Esophagus muscularis mucosa (tissue), 4 donors: ENCODE measurements at places on chromosomes 16 and 17.

DNA sequence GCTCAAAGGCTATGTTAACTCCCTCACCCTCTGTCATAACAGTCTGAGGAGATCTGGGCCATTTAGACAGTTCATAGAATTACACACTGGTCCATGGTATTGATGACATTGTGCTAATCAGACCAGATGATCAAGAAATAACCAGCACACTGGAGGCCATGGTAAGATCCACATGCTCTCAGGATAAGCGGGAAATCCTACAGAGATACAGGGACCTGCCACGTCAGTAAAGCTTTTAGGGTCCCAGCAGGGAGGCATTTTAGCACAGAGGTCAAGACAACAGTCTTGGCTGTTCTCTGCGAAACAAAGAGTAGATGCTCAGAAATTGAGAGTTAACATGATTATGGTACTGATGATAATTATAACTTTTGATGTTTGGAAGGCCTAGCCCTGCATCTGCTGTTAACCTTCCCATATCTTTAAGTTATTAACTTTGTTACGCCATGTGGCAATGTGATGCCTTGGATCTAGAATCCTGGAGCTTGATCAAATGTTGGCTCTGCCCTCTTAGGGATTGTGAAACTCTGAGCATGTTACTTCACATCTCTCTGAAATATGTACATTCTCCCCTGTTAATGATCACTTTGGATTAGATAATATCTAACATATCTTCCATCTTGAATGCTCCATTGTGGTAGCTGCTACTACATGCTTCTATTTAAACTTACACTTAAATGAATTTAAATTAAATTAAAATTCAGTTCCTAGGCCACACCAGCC is 172.0 kb upstream of the SOX9 start:
- DNase-seq, result no peak

- no peak for DNase-seq
These were observed 634.1 kb upstream of the RBFOX1 start for GRCh38 chr16:6698548-6698947.

- DNase-seq, result no peak
These were observed 11.3 kb upstream of the SKAP1 start for GRCh38 chr17:48441231-48441711.

GRCh38 chr17:49063652-49064051 is 66.5 kb downstream of the IGF2BP1 start:
- no peak for DNase-seq

DNA sequence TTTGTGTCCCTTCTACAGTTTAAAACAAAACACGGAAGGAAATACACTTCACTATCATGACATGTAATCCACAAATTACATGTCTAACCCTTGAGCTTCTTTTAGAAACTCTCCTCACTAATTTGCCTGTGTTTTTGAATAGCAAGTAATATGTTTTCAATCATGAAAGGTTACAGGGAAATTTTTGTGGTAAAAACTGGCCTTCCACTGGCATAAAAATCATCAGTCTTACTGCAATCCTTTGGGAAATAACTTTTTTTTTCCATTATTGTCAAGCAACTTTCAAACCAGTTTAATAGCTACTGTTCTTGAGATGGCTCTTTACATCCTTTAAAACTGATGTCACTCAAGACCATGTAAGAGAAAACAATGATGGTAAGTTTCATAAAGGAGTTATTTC is 27.0 kb downstream of the MYO1D start:
- no peak for DNase-seq

GRCh38 chr17:17243163-17243562 is 6.2 kb upstream of the FLCN start:
- no peak for DNase-seq

DNA sequence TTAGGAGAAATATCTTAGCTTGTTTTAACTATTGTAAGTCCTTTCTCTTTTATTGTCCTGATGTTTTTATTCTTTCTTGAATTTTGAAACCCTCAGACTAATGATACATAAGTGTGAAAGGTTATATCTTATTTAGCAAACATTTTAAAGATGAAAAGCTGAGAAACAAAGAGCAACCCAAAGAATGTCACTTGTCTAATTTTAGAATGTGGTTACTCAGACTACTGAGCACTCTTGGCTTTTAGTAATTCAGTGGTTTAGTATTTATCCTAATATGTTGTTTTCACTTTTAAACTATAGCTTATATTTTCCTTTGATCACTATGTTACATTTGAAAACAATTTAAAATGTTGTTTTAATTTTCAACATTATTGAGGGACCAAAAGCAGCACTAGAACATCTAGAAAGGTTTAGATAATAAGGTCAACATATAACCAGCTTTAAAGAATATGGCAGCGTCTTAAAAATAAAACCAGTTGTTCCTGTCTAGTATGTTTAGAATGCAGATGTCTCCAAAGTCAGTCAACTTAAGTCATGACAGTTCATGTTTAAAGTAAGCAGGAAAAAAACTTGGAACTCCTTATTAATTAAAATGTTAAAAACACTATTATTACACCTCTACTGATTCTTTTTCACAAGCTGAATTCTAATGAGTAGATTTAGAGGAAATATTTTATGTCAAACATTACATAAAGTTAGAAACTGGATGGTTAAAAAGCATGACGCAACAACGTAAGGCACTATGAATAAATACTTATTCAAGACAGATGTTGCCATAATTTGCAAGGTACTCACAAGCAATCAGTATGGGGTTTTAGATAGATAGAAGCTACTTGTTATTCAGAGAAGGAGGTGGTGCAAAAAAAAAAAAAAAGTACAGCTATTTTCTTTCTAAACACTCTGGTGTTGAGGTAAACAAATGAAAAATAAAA is 2.4 kb downstream of the MBTD1 start:
- DNase-seq, result no peak

- no peak for DNase-seq
These were observed 300.6 kb downstream of the CEP112 start for GRCh38 chr17:65891231-65891735.

GRCh38 chr17:3527896-3528295 is 29.7 kb downstream of the TRPV3 start:
- no peak for DNase-seq

DNA sequence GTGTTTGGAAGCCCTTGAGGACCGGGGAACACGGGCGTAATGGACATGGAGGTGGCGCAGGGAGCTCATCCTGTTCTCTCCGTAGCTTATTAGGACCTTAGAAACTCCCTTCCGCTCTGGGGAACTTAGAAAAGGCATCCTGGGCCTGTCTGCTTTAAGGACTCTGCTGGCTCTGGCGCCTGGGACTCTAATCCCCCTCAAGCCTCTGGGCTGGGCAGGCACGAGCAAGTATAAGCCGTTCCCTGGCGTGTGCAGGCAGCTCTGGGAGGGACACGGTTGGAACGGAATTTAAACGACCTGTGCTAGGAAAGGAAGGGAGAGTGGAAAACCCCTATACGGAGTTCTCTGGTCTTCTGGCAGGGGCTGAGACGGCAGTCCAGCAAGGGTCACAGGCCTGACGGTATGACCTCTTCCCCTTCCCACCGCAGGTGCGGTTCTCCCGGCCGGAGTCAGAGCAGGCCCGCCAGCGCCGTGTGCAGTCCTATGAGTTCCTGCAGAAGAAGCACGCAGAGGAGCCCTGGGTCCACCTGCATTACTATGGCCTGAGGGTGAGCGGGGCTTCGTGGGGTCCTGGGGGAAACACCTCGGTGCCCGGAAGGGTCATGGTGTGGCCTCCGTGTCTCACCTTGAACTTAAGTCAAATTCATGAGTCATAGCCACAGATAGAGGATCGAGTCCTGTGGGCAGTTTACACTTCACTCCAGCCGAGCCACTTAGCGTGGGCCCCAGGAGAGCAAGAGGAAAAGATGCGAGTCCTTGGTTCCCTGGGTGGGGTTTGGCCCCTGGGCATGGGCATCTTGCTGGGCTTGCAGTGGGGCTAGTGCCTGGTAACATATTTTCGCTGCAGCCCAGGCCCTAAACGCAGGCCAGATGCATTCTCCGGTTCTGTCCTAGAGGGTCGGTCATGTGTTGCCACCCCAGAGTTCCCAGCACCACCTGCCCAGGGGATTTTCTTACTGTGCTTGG is 17.7 kb downstream of the POLR3E start:
- DNase-seq, result no peak

DNA sequence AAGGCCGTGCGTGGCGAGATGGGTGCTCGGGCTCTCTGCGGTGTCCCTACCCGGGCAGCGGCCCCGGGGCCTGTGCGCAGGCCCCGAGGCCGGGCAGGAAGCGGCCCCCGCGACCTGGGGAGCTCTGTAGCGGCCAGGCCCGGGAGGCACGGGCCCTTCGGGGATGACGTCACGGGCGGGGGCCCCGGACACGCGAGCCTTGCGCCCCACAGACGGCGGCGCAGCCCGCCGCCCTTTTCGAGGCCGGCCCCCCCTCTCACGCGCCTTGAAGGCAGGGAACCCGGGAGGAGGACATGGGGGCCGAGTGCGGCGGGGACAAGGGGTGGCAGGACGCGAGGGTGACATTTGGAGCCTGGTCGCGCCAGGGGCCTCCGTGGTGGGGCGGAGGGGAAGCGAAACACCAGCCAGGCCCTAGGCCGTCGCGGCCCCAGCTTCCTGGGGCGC is 1.1 kb downstream of the RAI1 start:
- DNase-seq, result no peak

- DNase-seq, result no peak
These were observed 23.7 kb downstream of the YPEL2 start for GRCh38 chr17:59355030-59355701.

GRCh38 chr17:33595828-33596227 is 302.7 kb upstream of the ASIC2 start:
- no peak for DNase-seq

DNA sequence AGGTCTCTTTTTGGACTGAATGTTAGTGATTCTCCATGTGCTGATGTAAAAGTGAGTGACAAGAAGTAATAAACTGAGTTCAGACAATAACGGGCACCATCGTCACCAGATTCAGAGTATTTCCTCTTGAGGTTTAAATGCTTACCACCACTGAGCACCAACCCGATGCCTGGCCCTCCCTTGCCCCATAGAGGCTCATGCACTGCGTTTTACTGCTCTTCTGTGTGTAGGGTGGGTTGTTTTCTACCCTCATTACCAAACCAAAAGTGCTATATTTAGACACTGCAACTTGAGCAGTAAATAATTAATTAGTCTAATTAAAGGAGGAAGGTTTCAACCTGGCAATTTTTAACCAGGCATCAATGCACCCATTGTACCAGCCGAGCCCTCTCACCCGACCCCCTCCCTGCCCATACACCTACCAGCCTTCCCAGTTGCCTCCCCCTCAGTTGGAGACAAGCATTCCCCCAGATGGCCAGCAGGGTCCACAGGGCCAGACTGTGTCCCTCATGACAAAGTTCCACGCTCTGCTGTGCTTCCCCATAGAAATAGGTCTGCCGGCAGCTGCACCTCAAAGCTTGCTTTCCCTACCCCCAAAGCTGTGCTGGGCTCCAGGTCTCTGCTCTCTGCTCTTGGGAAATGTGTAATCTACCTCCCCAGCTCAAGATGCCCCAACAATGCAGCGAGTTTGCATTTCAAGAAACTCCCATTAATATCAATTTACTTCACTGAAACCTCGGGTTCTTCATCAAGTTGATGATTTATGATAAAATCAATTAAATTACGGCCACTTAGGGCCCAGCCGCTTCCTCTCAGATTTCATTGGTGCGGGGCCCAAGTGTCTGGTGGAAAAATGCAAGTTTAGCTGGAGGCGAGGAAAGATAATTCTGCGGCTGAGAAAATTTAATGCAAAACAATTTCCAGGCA is 16.0 kb downstream of the HOXB4 start:
- no peak for DNase-seq

- no peak for DNase-seq
These were observed 16.5 kb downstream of the MRPS23 start for GRCh38 chr17:57833179-57833939.

DNA sequence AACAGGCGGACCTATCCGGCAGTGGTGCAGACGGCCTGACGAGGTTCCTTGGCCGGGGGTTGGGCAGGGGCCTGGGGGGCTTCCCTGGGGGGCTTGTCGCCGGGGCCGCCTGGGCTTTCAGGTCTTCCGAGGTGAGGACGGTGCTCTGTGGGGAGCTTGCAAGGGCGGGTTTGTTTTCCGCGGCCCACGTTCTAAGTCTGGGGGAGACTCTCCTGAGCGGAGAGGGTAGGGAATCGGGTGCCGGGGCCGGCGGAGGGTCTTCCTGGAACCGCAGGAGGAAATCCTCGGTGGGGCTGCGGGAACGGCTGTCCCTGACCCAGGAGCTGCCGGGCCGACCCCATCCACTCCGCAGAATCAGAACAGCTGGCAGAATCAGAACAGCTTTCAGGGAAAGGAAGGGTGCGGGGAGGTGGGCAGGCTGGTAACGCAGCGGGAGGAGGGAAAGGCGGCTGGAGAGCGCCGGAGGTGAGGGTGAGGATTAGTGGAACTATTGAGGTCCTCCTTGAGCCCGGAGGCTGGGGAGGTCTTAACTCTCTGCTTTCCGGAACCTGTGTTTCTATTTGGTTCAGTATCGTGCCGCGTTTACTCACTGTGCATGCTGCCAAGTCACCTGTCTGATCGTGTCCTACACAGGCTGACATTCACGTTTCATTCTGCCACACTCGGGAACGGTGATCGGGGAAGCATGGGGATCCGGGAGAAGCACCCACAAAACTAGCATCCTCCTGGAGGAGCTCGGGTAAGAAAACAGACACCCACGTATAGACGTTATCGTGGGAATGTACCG is 28.9 kb downstream of the CPSF4L start:
- no peak for DNase-seq

DNA sequence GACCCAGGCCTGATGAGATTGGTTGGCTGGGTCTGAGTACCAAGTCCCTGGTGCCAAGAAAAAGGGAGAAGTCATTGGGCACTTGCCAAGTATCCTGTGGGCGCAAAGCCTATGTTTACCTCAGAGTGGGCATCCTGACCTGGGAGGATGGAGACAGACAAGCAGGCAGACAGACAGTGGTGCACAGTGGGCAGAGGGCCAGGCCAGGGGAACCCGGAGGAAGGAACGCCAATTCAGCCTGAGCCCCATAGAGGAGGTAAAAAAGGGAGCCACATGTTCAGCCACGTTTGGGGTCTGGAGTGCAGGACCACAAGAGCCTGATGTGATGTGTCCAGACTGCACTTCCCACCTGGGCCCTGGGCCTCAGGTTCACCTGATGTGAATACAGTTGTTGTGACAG is 5.4 kb downstream of the PHKG2 start:
- DNase-seq, result no peak

DNA sequence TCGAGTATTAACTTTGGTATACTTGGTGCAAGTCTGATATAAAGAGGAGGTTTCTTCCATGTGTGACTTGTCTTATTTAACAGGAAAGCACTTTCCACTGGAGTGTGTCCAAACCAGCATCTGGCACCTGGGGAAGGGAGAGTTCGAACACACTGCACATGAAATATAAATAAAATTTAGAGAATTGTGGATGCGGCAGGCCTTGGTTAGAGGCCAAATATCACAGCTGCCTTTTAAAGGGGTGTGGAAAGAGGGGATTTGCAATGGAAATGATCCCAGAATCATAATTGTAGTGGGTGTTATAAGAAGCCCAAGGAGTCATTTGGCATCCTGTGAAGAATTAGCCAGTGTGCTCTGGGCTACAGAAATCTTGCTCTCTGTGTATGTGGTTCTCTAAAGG is 4.3 kb upstream of the NXN start:
- no peak for DNase-seq

GRCh38 chr17:59378675-59379074 is 47.2 kb downstream of the YPEL2 start:
- no peak for DNase-seq

- no peak for DNase-seq
These were observed 12.8 kb upstream of the GNG13 start for GRCh38 chr16:813204-813915.

- no peak for DNase-seq
These were observed 102.6 kb upstream of the CDH11 start for GRCh38 chr16:65224471-65224870.

GRCh38 chr16:10867199-10867598 is 9.8 kb upstream of the CIITA start:
- no peak for DNase-seq

- no peak for DNase-seq
These were observed 21.5 kb upstream of the KRT19 start for GRCh38 chr17:41549596-41550039.

- DNase-seq, result no peak
These were observed 129 bp downstream of the IRX5 start for GRCh38 chr16:54930869-54931119.
